ENCODE measurements at places on chromosomes 11 and 22.
A peak's percentile ranks its signal among the peaks of the same experiment; 100 is the strongest.

DNA sequence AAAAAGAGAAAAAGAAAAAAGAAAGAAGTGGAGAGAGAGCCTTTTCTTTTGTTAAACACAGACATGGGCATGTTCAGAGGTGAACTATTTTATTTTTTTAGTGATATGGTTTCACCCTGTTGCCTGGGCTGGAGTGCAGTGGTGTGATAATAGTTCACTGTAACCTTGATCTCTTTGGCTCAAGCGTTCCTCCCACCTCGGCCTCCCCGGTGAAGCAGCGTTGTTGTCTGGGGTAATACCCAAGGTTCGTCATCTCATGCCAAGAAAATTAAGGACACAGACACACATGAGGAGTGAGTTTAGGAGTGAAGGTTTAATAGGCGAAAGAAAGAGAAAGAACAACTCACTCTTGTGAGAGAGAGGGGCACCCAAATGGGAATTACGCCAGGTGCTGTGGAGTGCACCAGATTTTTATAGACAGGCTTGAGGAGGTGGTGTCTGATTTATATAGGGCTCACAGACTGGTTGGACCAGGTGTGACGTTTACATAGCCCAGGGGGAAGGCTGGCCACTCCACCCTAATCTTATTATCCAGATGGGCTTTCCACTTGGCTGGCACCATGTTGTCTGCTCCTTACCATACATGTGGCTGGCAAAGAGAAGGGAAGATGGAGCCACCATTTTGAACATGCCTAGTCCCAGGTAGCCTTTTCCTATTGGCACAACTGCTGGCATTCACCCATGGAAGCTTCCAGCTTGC, 42.3 kb downstream of the GRAMD1B start:
- no peak for DNase-seq

DNA sequence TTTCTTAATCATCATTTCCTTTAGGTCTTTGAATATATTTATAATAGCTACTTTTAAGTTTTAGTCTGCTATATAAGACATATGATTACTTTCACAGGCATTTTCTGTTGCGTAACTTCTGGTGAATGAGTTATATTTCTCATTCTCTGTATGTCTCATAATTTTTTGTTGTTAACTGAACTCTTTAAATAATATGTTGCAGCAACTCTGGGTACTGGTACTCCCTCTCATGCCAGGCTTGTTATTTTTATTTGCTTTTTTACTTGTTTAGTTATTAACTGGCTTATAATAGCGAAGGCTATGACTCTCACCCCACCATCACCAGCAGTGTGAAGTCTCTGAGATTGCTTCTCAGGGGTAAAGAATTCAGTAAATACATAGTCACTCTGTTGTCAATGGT, 524.2 kb upstream of the CHORDC1 start:
- no peak for DNase-seq

- DNase-seq, result no peak
Observed at GRCh38 chr11:19644316-19644715, 68.3 kb upstream of the NAV2 start.

DNA sequence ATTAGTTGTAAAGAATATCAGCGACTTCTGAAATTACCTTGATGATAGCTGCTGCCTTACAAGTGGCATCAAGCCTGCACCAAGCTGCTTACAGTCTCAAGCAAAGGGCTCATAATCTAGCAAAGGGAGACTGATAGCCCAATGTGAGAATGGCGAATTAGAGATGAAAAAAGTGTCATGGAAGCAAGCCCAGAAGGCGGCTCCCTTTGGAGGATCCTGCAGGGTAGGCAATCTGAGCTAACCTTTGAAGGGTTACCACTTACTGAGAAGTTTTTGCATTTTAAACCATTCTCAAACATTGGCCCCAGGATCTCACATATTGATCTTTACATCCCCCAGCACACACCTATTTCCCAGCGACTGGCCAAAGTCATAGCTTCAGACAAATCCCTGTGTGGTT, 18.5 kb downstream of the GAB2 start:
- no peak for DNase-seq

GRCh38 chr11:69642549-69642912, 1.6 kb downstream of the CCND1 start:
- DNase-seq, result peak; percentile 77

DNA sequence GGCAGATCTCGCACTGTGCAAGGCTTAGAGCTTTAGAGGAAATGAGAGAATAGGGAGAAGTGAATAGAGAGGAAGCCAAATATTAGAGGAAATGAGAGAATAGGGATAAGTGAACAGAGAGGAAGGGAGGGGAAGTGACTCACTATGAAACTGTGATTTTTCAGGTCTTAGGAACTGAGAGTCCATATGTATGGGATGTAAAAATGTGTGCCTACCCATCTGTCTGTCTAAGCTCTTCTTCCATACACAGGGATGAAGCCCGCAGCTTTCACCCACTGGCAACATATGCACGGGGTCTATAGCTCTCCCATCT, 6.4 kb upstream of the CCDC86 start:
- no peak for DNase-seq

GRCh38 chr11:111934306-111934705, 2.8 kb upstream of the DIXDC1 start:
- DNase-seq, result no peak

- no peak for DNase-seq
Observed at GRCh38 chr11:60699284-60699691, at the start of gene MS4A8. TSS of gene MS4A8 (plus strand) at chr11:60699612. CDS start at chr11:60700861, 1,249 bp downstream.

- no peak for DNase-seq
Observed at GRCh38 chr11:11510939-11511338, 110.9 kb downstream of the GALNT18 start.

DNA sequence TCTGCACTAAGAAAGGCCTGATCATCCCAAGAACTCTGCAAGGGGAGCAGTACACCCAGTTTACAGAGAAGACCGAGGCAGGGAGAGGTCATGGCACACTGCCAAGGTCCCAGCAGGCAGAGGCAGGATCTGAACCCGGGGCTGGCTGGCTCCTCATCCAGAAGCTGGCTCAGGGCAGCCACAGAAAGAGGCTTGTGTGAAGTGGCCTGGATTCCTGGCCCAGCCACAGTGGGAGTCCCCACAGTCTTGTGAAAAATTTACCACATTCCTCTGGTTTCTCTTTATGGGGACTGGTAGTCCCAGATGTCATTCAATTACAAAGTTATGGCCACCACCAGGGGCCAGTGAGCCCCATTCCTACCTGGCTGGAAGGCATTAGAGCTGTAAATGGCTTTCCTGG, 440.5 kb downstream of the MIAT start:
- DNase-seq, result no peak

DNA sequence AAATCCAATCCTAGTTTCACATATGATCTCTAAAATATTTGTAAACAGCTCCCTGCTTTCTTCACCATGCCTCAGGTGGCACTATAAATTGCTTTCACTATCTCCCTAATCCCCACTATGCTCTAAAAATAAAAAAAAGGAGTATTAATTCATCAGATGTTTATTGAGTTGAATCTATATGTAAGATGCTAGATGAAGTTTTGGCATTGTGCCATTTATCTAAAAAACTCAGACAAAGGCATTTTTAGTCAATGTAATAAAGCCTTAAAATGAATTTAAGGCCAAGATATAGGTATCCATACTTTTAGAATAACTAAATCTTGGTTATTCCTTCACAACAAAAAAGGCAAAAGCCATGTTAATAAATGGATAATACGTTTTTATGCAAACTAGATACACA, 373.9 kb downstream of the ETS1 start:
- DNase-seq, result no peak

GRCh38 chr11:20364341-20364792, 853 bp downstream of the HTATIP2 start:
- DNase-seq, result no peak

DNA sequence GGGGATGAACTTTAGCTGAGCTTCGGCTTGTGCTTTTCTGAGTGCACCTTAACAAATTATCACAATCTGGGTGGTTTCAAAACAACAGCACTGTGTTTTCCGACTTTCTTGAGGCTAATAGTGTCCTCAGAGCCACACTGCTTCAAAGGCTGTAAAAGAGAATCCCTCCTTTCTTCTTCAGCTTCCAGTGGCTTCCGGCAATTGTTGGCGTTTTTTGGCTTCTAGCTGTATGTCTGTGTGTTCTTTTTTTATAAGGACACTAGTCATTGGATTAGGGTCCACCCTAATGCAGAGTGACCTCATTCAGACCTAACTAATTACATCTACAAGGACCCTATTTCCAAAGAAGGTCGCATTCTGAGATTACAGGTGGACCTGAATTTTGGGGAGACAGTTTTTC, 30.6 kb downstream of the KIAA1671 start:
- no peak for DNase-seq

GRCh38 chr11:1310772-1311468, 1.5 kb upstream of the TOLLIP start:
- DNase-seq, result peak; percentile 75

DNA sequence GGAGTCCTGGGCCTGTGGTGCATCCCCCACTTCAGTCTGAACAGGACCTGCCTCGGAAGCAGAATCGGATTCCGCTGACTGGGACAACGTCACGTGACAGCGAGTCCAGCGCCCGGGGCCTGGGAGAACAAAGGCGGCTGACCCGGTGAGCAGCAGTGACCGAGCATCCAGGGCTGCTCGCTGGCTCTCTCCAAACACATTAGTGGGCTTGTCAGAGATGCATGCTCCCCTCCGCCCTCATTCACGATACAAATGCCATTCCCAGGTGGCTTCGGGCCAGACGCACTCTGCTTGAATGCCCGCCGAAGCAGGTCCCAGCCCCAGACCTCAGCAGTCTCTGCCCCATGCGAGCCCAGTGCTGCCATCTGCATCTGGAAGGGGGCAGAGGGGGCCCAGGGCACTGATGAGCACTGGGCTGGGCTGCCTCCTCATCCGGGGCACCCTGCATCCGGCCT, 91.0 kb downstream of the WNT7B start:
- no peak for DNase-seq

- no peak for DNase-seq
Observed at GRCh38 chr11:12547953-12548650, 126.1 kb upstream of the TEAD1 start.

GRCh38 chr22:27918341-27919221, 475 bp downstream of the PITPNB start:
- peak; percentile 79 for DNase-seq

DNA sequence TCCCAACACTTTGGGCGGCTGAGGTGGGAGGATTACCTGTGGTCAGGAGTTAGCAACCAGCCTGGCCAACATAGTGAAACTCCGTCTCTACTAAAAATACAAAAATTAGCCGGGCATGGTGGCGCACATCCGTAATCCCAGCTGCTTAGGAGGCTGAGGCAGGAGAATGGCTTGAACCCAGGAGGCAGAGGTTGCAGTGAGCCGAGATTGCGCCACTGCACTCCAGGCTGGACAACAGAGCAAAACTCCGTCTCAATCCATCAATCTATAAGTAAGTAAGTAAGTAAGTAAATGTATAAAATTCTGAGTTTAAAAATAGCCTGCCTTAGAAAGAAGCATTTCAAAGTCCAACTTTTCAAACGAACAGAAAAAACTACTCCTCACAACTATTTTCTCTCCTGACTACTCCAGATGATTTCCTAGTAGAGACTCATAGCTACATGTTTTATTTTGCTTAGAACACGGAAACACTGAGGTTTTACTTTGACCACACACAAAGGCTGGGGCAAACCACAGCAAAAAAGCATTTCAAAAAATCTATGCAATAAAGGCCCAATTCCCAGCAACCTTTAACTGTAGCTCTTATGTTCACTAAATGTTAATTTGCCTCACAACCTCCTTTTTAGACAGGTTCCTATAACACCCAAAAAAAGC, 16.3 kb downstream of the SPTY2D1 start:
- no peak for DNase-seq

DNA sequence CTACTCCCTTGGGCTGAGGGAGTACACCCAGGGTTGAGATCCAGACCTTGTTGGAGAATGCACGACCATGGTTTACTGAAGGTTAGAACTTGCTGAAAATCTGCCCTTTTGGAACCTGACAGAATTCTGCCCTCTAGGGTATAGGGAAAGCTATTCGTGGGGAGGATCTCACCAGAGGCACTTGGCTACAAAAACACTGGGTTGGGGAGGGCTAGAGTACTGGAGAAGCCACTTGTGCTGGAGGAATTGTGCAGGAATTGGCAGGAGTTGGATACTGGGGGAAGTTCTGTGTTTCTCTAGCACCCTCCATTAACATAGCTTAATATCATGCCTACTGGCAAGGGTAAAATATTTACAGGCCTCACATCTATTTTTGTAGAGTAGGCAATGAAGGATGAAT, 55.8 kb downstream of the PPME1 start:
- DNase-seq, result no peak

DNA sequence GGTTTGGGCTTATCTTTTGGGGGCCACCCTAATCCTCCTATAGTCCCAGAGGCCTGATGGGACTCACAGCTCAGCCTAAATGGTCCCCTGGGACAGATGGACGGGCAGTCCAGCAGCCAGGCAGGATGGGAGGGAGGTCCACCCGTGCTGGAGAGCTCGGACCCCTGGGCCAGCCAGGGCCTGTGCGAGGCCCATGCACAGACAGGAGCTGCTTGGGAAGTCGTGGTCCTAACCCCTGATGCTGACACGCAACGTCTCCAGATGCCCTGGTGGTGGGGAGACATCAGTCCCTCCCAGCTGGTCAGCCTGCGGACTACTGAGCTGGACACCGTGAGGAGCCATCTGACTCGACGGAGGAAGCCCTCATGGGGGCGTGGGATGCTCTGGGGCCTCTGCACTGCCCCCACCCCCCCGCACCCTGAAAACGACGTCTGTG, 31.2 kb upstream of the MUC5AC start:
- DNase-seq, result peak; percentile 25

- no peak for DNase-seq
Observed at GRCh38 chr11:106077609-106078455, at the start of gene AASDHPPT. TSS of gene AASDHPPT (plus strand) at chr11:106077662. CDS start at chr11:106077711, 49 bp downstream.

GRCh38 chr22:17218341-17218740, 894 bp downstream of the ADA2 start:
- DNase-seq, result no peak

- no peak for DNase-seq
Observed at GRCh38 chr11:103662880-103663279, 373.6 kb upstream of the DDI1 start.

DNA sequence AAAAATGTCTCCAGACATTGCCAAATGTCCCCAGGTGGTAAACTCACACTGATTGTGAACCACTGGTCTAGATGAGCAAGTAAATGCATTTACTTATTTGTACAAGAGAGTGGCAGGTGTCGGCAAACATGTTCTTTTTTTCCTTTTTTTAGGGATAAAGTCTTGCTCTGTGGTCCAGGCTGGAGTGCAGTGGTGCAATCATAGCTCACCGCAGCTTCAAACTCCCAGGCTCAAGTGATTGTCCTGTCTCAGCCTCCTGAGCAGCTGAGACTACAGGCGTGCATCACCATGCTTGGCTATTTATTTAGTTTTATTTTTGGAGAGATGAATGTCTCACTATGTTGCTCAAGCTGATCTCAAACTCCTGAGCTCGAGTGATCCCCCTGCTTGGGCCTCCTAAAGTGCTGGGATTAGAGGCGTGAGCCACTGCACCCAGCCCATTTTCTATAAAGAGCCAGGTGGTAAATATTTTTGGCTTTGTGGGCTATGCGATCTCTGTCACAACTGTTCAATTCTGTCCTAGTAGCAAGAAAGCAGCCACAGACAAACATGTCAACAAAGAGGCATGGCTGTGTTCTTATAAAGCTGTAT, 1.4 kb downstream of the VPREB1 start:
- DNase-seq, result no peak

Measured in activated T-cell treated with anti-CD3 and anti-CD28 coated beads, Interleukin-2, amount 50 U/mL, for 24 hours (primary cell).